ENCODE measurements at places on chromosomes 5 and 9.

- no peak for DNase-seq
Observed at GRCh38 chr5:112865128-112865527, 4.0 kb downstream of the SRP19 start.

DNA sequence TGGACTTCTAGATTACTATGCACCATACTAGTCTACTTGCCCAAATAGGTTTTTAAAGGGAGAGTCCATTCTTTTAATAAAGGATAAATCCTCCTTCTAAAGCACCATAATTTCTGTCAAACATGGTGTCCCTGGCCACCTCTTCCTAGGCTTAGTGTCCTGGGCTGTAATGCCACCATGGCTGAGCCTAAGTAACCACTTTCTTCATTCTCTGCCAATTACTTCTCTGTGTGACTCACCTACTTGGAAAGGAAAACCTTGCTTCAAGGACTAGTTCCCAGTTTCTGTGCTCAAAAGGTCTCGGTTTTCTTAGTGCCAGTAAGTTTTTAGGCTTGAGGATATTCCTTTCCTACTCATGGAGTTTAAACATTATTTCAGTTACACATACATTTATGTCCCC is 273.4 kb downstream of the DENND1A start:
- no peak for DNase-seq

GRCh38 chr9:99005651-99006050 is 61.9 kb downstream of the COL15A1 start:
- no peak for DNase-seq

- DNase-seq = no peak
Observed at GRCh38 chr5:158619083-158619788, 480.5 kb downstream of the EBF1 start.

GRCh38 chr5:17440766-17441165 is 57.3 kb upstream of the TAF11L2 start:
- no peak for DNase-seq

GRCh38 chr9:87662808-87663528 is 63.0 kb upstream of the CTSL start:
- peak; percentile 64 for DNase-seq

GRCh38 chr9:123460091-123460490 is 104.1 kb downstream of the CRB2 start:
- no peak for DNase-seq

DNA sequence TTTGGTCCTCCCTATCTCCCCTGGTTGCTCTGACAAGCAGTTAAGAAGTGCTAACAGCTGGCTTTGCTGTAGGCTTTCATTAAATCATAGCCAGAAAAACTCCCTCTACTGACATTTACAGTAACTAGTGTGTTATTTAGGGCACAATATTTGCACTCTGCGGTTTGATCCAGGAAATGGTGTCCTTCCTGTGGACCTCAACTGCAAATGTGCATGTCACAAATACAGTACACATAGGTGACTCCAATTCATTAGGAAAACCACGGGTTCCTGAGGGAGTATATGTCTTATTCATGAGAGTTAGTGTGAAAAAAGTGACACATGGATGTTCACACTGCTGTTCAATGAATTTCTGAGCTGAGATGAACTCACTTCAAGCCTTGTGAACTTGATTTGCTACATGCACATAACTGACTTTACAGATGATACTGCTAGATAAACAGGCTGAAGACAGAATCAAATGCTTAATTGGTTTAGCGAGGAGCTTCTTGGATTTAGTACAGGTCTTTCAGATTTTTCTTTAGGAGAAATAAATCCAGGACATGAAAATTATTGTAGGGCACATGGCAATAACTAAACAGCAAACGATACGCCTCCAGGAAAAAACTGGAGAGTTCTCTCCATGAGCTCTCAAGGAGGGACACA is 281.5 kb downstream of the EFNA5 start:
- peak; percentile 23 for DNase-seq

DNA sequence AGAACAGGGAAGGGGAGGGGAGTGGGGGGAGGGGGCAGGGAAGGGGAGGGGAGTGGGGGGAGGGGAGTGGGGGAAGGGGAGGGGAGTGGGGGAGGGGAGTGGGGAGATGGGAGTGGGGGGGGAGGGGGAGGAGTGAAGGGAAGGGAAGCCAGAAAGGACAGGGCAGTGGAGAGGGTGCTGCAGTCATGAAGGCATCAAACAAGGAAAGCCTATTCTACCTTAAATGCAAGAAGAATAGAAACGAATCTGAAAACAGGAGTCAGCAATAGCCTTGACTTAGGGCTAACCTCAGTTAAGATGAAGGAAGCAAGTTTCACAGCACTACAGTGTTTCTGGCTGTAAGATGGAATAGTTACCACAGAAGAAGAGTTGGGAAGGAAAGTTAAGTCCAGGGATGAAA is 59.5 kb downstream of the CAMSAP1 start:
- DNase-seq = no peak

DNA sequence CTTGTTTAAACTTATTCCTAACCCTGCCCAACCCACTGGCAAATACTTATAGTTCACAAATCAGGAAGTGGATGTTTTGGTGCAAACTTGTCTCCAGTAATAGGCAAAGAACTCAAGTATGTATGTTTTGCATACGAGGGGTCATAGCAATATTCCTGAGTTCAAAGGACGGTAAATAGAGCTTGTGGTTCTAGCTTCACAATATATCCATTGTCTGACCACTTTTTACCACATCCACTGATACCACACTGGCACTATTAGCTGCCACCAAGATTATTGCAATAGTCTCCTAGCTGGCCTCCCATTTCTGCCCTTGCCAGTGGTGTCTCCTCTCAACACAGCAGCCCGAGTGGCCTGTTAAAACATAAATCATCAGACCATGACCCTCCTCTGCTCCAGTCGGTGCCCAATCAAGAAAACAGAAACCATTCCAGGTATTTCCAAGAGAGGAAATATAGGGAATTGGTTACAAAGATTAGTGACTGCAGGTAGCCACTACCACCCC is 17.0 kb downstream of the GRXCR2 start:
- DNase-seq = no peak

- DNase-seq = no peak
Observed at GRCh38 chr9:120901755-120902568, 24.6 kb downstream of the TRAF1 start.

DNA sequence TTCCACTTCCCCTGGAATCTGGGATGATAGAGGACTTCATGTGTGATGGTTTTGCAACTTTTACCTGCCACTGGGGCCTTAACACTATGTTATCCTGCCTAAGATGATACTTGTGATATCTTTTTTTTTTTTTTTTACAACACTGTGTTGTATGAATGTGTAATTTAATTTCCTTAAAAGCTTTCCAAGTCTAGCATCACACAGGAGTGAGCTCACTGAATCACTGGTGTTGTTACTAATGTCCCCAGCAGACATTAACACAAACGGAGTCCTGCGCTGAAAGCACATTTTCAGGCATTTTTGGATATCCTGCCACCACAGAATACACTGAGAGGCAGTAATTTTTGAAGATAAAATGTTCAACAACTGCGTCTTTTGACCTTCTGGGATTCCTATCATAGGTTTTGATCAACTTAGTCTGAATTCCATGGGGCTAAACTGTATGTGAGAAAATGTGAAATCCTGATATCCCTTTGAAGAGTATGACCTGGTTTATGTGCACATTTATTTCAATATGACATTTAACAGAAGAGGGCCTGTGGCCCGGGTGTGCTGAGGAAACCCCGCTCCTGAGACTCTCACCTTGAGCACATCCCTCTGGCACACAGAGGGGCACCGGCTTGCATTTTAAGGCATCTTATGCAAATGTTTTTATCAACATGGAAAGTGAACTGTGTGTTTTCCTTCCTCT is 118.0 kb downstream of the FSTL4 start:
- DNase-seq = no peak

DNA sequence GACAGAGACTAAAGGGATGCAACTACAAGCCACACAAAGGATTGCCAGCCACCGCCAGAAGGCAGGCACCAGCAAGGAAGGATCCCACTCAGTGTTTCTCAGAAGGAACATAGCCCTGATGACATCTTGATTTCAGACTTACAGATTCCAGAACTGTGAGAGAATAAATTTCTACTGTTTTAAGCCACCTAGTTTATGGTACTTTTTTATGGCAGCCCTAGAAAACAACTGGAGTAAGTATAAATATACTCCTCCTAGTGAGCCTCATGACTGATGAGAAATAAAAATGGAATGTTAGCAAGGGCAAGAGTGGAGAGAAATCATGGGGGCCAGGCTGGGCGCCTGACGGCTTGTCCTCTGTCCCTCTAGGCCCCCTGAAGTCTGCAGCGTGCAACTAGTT is 307.3 kb downstream of the PIK3R1 start:
- no peak for DNase-seq

DNA sequence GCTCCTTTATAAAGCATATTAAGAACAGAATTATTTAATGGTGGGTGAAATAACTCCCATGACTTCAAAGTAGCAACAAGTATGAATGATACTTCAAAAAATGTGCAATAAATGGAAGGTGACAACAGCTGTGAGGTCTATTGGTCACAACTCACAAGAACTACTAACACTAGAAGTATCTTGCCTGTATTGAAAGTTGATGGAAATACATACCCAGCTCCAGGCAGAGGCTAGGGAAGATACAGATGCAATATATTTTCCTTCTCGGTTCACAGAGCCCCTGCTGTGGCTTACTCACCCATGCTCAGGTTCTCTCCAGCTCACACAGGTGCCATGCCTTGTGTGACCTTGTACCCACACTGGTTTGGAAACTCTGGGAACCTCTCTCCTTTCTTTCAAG is 133.8 kb downstream of the LIFR start:
- DNase-seq = no peak

DNA sequence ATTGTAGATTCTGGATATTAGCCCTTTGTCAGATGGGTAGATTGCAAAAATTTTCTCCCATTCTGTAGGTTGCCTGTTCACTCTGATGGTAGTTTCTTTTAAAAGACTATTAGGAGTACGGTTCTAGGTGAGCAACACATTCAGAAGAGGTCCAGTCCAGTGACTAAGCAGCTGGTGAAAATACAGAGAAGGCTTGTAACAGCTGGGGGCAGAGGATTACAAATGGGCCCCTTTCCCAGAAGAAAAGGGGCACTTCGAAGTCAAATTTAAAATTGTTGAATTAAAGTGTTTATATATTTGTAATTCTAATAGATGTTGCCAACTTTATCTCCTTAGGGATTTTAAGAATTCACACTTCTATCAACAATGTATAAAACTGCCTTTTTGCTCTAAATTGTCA is 720.5 kb downstream of the TLE4 start:
- no peak for DNase-seq

DNA sequence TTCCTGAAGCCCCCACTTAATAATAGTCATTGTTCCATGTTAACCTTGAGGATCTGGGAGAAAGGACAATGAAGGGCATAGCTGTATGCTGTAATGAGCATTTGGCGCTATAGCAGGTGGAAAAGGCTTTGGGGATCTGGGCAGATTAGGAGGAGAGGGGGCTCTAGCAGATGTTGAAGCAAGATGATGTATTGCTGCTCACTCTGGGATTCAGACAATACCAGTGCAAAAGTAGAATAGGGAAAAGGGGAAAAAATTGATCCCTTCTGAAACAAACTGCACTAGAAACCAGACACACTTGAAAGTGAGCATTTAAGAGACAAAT is 575.3 kb upstream of the MEF2C start:
- no peak for DNase-seq

All from activated naive CD4-positive, alpha-beta T cell treated with anti-CD3 and anti-CD28 coated beads, Interleukin-2, amount 10 ng/mL, durations not matched to agents 7 days and 5 days (primary cell).